Aortic smooth muscle cell (primary cell): ENCODE measurements at places on chromosomes 1 and 21. TPM values are rescaled to one million over a fixed set of nuclear protein-coding genes. Genes with fewer than 3 reads are reported as not detected.

Gene CASQ1
- 0.26 and 0.50 TPM in 2 replicates for total RNA-seq

Gene LCE1C
- not detected in 2 replicates for total RNA-seq

Gene LCE1F
- not detected in 2 replicates for total RNA-seq

Gene CYP4A11
- total RNA-seq: 0.13 TPM in 1 of 2 replicates, not detected in the other

Gene SPRR2G
- total RNA-seq: not detected in 2 replicates

Gene ARHGAP29
- total RNA-seq: 37.7 and 41.3 TPM in 2 replicates

Gene PLEKHN1
- total RNA-seq: 0.25 and 0.26 TPM in 2 replicates

Gene CYP2J2
- total RNA-seq: 0.12 and 0.13 TPM in 2 replicates

Gene CYP4Z1
- total RNA-seq: 0.13 TPM in 1 of 2 replicates, not detected in the other

Gene IQGAP3
- 18.8 and 25.0 TPM in 2 replicates for total RNA-seq

Gene SERTAD4
- 3.4 and 5.9 TPM in 2 replicates for total RNA-seq

Gene CR1L
- not detected in 2 replicates for total RNA-seq

Gene BLACAT1
- not detected in 2 replicates for total RNA-seq

Gene SORT1
- total RNA-seq: 15.2 and 21.3 TPM in 2 replicates

Gene FHL3
- total RNA-seq: 8.9 and 10.6 TPM in 2 replicates

Gene JMJD4
- total RNA-seq: 25.9 and 35.3 TPM in 2 replicates

Gene CFHR4
- not detected in 2 replicates for total RNA-seq

Gene DTL
- 11.4 and 20.7 TPM in 2 replicates for total RNA-seq

Gene ADCY10
- under 0.01 and 0.26 TPM in 2 replicates for total RNA-seq

Gene OR2T11
- total RNA-seq: not detected in 2 replicates

Gene COL6A1
- total RNA-seq: 790 and 980 TPM in 2 replicates

Gene RPE65
- not detected in 2 replicates for total RNA-seq

Gene GPR137B
- total RNA-seq: 11.3 and 15.7 TPM in 2 replicates

Gene SYCP1
- total RNA-seq: not detected in 2 replicates

Gene LCA5L
- 1.3 and 1.8 TPM in 2 replicates for total RNA-seq

Gene USF1
- total RNA-seq: 73.6 and 80.6 TPM in 2 replicates

Gene FNDC5
- total RNA-seq: 0.87 and 1.2 TPM in 2 replicates

Gene RIMKLA
- total RNA-seq: not detected in 2 replicates

Gene GPR89A
- 21.2 and 23.8 TPM in 2 replicates for total RNA-seq

Gene PLA2G2D
- not detected in 2 replicates for total RNA-seq

Gene VANGL2
- not detected in 2 replicates for total RNA-seq

Gene TCP10L
- total RNA-seq: 0.25 and 0.26 TPM in 2 replicates

Gene CD52
- not detected in 2 replicates for total RNA-seq

Gene AVPR1B
- total RNA-seq: not detected in 2 replicates

Gene ACKR1
- total RNA-seq: not detected in 2 replicates

Gene OR10J1
- total RNA-seq: not detected in 2 replicates

Gene DYNLT4
- 0.12 TPM in 1 of 2 replicates, not detected in the other for total RNA-seq

Gene PIGR
- total RNA-seq: not detected in 2 replicates

Gene FOXD2
- 0.66 and 0.68 TPM in 2 replicates for total RNA-seq

Gene SLC9C2
- total RNA-seq: not detected in 2 replicates

Gene VCAM1
- 0.66 and 12.7 TPM in 2 replicates for total RNA-seq

Gene PGLYRP4
- total RNA-seq: not detected in 2 replicates

Gene PDZK1IP1
- not detected in 2 replicates for total RNA-seq

Gene HPDL
- total RNA-seq: 0.19 and 0.40 TPM in 2 replicates

Gene KLHDC9
- total RNA-seq: 1.8 and 3.5 TPM in 2 replicates
